ENCODE measurements at places on chromosomes 3 and 15.

DNA sequence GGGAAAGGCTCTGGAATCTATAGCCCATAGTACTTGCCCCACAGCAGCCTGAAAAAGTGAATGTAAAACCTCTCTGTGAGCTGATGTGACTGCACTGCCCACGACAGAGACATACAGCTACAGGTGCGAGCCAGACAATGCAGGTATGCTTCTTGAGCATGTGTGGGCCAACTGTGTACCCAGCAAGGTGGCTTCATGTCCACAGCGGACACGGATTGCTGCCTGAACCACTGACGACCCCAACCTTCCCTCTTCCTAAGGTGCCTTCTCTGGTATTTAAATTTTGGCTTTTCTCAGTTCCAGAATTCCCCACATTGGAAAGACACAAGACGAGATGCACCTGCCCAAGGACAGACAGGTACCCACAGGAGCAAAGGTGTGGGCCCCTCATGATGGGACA lies 65.8 kb downstream of the SCN5A start:
- DNase-seq = no peak

- no peak for DNase-seq
Observed at GRCh38 chr15:48096813-48097212, 24.0 kb upstream of the SLC24A5 start.

DNA sequence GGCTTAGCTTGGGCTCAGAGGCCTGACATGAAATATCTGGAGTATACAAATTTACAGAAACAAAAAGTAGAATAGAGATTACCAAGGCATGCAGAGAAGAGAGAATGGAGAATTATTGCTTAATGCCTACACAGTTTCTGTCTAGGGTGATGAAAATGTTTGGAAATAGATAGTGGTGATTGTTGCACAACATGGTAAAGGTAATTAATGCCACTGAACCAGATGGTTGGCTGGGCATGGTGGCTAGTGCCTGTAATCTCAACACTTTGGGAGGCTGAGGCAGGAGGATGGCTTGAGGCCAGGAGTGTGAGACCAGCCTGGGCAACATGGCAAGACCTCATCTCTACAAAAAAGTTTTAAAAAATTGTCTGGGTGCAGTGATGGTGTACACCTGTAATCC lies 46.6 kb upstream of the OSBPL11 start:
- no peak for DNase-seq

DNA sequence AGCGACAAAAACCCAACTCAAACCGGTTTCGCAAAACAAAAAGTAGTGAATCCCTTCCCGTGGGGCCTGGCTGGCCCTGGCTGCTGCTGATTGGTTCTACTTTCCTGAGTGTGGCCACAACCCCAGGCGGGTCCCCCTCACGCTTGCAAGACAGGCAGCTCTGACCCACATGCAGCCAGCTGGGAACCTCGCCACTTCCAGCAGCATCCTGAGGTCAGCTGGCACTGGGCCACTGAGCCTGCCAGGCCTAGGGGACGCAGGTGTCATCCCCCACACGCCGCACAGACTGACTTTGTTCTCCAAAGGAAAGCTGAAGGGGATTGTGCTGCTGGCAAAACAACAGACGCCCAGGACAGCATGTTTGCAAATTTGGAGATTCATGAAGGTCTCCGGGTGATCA lies 111.1 kb downstream of the TPRA1 start:
- no peak for DNase-seq

Measured in cortex of kidney (tissue), 1 donor.